ENCODE measurements at places on chromosomes 2 and 18. TPM values are rescaled to one million over a fixed set of nuclear protein-coding genes. Genes with fewer than 3 reads are reported as not detected.
A peak's percentile ranks its signal among the peaks of the same experiment; 100 is the strongest.

- DNase-seq: no peak
Observed at GRCh38 chr2:48754874-48755273, 650 bp downstream of the LHCGR start.

GRCh38 chr2:217463402-217464075, 539.3 kb downstream of the TNS1 start:
- DNase-seq: no peak

CENPA gene
- 5.5 TPM for polyA plus RNA-seq

GRCh38 chr2:37969731-37970130, 44.6 kb downstream of the RMDN2 start:
- DNase-seq: no peak

DNA sequence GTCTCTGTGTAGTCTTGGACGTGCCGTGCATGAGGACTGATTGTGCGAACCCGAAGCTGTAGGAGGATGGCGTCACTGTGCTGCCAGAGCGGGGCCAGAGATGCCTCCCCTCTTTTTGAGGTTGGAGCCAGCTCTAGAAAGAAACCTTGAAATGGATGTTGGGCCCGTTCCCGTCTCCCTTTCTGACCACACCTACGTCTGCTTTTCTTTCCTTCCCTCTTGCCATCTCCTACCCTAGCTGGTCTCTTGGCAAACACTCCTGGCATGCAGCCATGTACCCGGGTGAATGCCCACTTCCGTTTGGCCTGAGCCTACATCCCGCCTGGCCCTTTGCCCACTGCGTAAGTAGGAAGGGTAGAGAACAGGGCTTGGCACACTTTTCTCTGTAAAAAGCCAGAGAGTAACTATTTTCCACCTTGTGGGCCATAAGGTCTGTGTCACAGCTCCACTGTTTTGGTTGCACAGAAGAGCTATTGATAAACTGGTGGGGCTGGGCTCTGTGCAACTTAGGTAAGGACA, 37.4 kb downstream of the SH3BP4 start:
- no peak for DNase-seq

DNA sequence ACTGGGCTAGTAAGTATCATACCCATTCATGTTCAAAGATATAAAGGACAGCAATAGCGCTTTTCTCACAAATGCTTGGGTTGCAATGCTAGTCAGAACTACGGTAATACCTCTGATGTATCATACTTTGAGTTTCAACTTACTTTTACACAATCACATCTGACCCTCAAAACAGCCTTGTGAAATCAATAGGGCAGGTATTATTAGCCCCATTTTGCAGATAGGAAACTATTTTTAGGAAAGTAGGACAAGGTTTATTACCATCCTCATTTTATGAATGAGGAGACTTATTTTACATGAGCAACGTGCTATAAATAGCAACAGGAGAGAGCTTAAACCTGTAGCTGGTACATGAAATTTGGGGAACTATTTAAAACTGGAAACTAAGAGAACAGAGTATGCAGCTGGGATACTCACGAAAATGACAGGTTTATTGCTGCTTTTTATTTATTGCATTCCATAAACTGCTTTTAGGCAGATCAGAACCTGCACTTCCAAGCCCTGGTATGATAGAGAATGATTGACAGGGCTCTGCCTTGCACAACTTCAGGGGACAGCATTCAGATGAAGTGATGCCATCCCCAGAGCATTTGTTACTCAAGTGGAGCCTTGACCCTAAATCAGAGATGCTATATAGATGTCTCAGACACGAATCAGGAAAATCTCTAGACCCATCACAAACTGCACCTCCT, 42.4 kb upstream of the PPM1B start:
- peak; percentile 53 for DNase-seq

GRCh38 chr18:25805323-25805722, 285.1 kb downstream of the SS18 start:
- DNase-seq: peak; percentile 24

DNA sequence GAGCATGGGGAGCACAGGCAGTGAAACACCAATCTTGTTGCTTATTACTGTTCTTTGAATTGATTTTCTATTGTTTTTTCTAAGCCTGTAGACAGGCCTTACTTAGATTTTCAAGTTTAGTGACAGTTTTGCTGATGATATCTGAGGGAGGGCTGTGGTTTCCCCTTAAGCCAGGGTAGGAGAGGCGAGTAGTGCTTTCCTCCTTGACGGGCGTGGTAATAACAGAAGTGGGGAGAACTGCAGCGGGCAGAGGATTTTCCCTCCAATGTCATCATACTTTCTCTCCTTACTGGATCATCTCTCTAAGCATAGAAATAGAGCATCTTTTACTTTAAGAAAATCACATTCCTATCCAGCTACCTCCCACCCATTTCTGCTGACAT, 314.4 kb downstream of the ALK start:
- DNase-seq: no peak

ZSWIM2 gene
- 0.45 TPM for polyA plus RNA-seq

DNA sequence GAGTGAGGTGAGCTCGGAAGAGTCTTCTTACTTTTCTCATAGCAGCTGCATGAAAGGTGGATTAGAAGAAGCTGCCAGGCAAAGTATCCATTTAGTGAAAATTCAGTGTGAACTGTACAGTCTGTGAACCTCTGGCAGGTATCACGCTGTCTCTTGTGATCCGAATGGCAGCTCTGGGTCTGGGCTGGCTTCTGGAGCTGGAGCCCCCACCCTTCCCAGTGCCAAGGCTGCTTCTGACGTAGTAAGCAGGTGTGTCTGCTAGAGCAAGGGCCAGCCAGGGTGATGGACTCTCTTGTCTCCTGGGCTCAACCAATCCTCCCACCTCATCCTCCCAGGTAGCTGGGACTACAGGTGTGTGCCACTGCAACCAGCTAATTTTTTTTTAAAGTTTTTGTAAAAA, 14.0 kb upstream of the NTSR2 start:
- DNase-seq: no peak

DNA sequence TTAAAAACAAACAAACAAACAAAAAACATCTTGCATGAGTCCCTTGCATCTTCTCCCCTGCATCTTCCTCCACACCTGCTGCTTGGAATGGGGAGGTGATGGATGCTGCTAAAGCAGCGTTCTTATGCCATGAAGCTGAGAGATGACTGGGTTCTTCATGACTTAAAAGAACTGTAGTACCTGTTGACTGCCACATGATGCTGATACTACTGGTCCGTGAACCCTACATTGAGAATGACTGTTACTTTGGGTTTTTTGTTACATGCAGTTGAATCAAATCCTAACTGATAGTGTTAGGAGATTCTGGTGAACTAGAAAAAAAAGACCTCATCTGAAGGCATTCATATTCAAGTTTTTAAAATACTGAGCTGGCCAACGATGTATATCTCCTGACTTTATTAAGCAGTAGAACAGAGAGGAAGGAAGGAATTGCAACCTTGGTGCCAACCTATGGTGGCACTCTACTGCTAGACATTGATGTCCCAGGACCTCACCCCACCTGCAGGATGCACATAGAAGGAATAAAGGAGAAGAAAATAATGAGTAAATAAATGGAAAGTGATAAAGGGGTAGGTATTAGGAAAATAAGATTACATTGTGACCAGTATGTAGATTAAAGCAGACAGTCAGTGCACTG, 63.2 kb upstream of the SPAG16 start:
- no peak for DNase-seq

- no peak for DNase-seq
Observed at GRCh38 chr2:181984814-181985631, 630 bp upstream of the PPP1R1C start.

ABCG5 gene
- 1.8 TPM for polyA plus RNA-seq

ANO7 gene
- polyA plus RNA-seq: 3.0 TPM

DNA sequence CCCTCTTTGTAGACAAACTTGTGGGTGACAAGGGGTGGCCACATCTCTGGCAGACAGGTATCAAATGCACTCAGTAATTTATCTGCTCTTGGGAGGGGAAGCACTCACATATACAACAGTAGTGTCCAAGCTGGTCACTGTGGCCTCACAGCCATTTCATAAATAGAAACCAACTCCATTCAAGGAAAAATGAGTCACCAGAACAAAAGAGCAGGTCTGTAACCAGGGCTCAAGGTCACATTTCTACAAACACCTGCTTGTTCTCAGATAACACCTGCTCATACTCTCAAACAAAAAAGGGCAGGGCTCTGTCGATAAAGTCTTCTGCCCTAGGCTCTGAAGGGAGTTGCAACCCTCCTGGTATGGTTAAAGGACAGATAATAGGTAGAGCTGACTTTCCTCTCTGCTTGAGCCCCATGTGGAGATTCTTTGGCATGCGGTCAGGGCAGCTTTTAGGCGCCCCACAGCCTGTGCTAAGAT, 459.0 kb downstream of the BCL11A start:
- peak; percentile 75 for DNase-seq

DNA sequence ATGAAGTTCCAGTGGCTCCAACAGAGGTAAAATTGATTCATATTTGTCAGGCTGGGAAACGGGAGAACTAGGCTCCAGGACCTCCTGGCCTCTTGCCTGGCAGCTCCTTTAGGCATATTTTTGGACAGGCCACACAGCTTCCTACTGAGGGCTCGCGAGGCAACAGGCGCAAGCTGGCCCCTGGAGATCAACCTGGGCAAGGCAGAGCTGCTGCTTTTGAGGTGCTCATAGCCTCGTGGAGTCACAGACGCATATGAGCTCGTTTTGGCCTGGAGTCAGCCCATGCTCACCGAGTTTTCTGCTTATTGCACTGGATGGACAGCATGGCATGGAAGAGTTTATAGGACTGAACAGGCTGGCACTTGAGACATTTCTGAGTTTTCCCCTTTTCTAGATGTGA, 97.7 kb downstream of the CAPN13 start:
- DNase-seq: no peak

GRCh38 chr18:12327510-12328178, 19.6 kb downstream of the TUBB6 start:
- DNase-seq: peak; percentile 80

DNA sequence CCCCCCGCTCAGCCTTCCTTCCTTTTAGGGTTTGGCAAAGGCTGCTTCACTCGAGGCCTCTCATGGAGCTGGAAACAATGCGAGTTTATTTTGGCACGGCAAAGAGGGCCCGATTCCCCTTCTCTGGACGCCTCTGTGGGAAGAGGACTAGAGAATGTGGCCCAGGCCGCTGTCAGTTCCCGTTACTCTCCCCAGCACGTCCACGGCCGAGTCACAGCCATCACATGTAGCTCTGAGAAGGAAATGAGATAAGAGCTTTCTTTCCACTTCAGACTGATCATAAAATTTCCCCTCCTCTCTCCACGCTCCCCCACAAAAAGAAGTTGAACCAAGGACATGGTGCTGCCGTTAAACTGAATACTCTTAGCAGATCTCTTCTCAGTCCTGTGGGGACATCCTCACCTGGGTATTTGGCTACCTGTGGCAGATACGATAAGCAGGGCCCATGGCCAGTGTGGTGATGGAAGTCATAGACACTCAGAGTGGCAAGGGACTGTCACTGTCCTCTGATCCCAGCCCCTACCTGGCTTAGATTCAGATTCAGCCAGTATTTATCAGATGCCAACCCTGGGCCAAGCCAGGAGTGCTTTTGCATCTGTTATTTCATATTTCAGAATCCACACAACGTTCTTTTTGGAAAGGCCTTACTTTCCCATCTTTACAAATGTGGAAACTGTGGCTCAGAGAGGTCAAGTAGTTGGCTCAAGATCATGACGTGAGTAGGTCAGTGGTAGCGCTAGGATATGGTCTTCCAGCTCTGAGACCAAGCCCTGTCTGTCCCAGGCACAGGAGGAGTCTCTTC, 101.2 kb downstream of the MCFD2 start:
- peak; percentile 30 for DNase-seq

ADRA2B gene
- not detected for polyA plus RNA-seq

DNA sequence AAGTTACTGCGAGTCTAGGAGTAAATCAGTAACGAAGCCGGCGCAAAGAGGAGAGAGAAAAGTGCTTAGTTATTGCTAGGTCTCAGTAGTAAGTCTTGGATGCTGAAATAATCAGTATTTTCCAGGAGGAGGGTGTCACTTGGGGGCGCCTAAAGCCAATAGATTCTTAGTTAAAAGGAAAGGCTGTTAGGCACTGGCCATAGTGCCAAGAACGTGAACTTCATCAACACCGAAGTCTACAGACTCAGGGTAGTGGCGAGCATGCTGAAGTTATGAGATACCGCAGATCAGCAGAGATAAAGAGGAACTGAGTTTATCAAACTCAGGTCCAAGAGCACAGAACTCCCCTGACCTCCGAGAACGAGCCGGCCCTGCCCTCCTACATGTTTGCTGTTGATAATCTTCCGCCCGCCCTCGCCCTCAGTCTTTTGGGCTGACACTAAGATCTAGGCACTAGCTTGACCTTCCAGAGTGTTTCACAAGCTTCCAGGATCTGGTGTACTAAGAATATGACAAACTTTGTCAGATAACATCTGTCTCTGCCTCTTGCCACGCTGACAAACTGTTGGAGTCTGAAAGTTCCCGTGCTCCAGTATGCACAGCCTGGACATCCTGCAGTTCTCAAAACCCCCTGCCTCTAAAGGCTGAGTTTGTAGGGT, 49.2 kb downstream of the CYB5A start:
- peak; percentile 41 for DNase-seq

DNA sequence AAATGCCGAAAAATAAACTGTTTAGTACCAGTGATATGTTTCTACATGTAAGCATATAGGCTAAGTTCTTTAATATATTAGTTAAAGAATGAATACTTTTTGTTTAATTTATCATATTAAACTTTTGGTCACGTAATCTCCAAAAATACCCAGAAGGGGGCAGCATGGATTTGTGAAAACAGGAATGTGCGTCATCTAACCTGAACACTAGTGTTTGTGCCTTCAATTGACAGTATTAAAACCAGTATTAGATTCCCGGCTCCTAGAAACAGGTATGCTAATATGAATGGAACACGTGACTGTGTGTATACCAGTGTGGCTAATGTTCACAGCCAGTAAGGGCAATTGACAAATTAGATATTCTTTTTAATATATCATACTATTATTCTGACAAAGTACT, 51.8 kb downstream of the WDR7 start:
- peak; percentile 50 for DNase-seq

IGFBP5 gene
- polyA plus RNA-seq: 113 TPM

GRCh38 chr2:227653419-227653818, 13.2 kb upstream of the SCYGR5 start:
- peak; percentile 25 for DNase-seq

TUBA3E gene
- polyA plus RNA-seq: 32.0 TPM

- no peak for DNase-seq
Observed at GRCh38 chr18:69945220-69946114, 2.2 kb downstream of the CD226 start.

PLEK gene
- 0.72 TPM for polyA plus RNA-seq

- DNase-seq: no peak
Observed at GRCh38 chr2:122136056-122136455, 380.6 kb downstream of the TSN start.

- no peak for DNase-seq
Observed at GRCh38 chr2:150007815-150008430, 420.3 kb upstream of the MMADHC start.
